ENCODE measurements at places on chromosomes 3 and 15. TPM values are rescaled to one million over a fixed set of nuclear protein-coding genes. Genes with fewer than 3 reads are reported as not detected.

GRCh38 chr3:143120716-143121240, 1.2 kb downstream of the CHST2 start:
- no peaks in the 10 kb centered on the region for H3K4me1 ChIP-seq
- DNase-seq = no peak
- no peak overlapping the region for H3K4me3 ChIP-seq
- H3K27me3 ChIP-seq = no peaks in the 10 kb centered on the region

- no peak overlapping the region for H3K4me3 ChIP-seq
- no peaks in the 10 kb centered on the region for H3K4me1 ChIP-seq
- H3K36me3 ChIP-seq = no peaks in the 10 kb centered on the region
- H3K27ac ChIP-seq = no peak overlapping the region
- no peaks in the 10 kb centered on the region for H3K27me3 ChIP-seq
- no peak for DNase-seq
Measured at GRCh38 chr3:131658771-131659170, 156.0 kb upstream of the MRPL3 start.

SLC12A1 gene
- total RNA-seq = not detected

DNA sequence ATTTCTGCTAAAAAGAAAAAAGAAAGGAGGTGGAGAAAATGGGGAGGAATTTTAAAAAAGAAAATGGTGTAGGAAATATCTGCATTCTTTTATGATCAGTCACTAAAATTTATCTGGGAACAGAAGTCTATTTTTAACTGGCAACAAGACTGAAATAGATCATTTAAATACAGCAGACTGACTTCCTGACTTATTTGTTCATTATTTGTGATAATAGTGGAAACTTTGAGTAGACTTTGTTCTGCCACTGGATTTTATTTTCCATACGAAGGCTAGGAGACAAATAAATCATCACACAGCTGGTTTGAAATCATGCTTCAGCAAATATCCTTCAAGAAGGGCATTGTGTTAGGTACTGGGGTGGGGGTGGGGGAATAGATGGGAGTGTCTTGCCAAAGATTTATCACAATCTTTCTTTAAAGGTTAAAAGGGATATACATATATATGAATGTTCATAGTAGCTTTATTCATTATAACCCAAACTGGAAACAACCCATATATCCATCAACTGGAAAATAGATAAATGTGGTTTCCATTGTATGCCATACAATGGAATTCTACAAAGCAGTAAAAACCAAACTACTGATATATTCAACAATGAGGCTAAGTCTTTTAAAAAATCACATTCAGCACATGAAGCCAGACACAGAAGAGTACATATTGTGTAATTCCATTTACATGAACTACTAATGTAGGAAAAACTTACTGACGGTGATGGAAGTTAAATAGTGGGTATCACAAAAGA, 4.7 kb upstream of the CLASP2 start:
- no peaks in the 10 kb centered on the region for H3K36me3 ChIP-seq
- H3K4me1 ChIP-seq = no peaks in the 10 kb centered on the region
- no peak overlapping the region for H3K27ac ChIP-seq
- no peak overlapping the region for H3K4me3 ChIP-seq
- no peaks in the 10 kb centered on the region for H3K27me3 ChIP-seq
